ENCODE measurements at places on chromosomes 16 and 17.

GRCh38 chr16:14095883-14096551 is 24.9 kb downstream of the MRTFB start:
- no peak for DNase-seq

- no peak for DNase-seq
Observed at GRCh38 chr17:17384961-17385360, 81.8 kb downstream of the NT5M start.

GRCh38 chr16:15690296-15690695 is 40.3 kb downstream of the NDE1 start:
- DNase-seq = no peak

GRCh38 chr16:25897702-25898101 is 205.9 kb downstream of the HS3ST4 start:
- no peak for DNase-seq

GRCh38 chr17:77178563-77178962 is 37.8 kb downstream of the SEC14L1 start:
- no peak for DNase-seq

GRCh38 chr17:58637011-58637570 is 54.8 kb downstream of the TEX14 start:
- no peak for DNase-seq

- DNase-seq = no peak
Observed at GRCh38 chr17:49402706-49403105, 12.0 kb downstream of the PHB1 start.

DNA sequence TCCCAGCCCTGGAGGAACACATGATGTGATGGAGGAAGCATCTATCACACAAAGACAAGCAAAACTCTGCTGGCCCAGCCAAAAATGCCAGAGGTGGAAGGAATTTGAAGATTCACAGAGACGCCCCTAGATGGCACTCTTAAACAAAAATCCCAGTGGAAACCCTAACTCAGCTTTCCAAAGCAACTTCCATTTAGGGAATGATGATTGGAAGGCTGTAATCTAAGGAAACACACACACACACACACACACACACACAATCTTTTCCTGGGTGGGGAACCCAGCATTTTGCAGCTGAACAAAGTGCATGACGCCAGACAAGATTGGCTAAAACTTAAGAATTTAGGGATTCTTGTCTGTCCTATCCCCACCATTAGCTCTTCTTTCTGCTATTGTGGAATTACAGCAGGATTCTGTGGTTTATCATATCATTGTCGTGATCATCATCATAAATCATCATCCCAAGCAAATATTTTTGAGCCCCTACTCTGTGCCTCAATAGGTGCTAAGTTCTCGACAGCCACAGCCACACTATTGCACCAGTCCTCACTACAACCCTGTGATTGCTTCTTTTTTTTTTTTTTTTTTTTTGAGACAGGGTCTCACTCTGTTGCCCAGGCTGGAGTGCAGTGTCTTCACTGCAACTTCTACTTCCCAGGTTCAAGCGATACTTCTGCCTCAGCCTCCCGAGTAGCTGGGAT is 1.6 kb upstream of the LDAF1 start:
- DNase-seq = peak; percentile 55

- DNase-seq = no peak
Observed at GRCh38 chr17:63436523-63437110, 9.5 kb downstream of the CYB561 start.

DNA sequence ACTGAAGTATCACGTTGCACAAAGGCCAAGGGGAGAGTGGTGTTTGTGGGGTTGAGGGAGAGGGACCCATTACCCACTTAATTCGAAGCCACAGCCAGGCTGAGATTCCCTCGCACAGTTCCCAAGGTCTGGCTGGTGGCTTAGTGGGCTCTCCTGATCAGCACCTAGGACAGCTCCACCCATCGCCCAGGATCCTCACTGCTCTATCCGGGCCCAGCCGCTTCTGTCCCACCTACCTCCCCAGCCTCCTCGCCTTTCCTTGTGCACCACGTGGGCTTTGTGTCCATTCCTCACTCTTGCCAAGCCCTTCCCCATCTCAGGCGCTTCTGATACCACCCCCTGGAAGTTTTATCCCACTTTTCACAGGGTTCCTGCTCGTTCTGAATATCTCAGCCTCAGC is 163.5 kb downstream of the CCT6B start:
- DNase-seq = peak; percentile 67

DNA sequence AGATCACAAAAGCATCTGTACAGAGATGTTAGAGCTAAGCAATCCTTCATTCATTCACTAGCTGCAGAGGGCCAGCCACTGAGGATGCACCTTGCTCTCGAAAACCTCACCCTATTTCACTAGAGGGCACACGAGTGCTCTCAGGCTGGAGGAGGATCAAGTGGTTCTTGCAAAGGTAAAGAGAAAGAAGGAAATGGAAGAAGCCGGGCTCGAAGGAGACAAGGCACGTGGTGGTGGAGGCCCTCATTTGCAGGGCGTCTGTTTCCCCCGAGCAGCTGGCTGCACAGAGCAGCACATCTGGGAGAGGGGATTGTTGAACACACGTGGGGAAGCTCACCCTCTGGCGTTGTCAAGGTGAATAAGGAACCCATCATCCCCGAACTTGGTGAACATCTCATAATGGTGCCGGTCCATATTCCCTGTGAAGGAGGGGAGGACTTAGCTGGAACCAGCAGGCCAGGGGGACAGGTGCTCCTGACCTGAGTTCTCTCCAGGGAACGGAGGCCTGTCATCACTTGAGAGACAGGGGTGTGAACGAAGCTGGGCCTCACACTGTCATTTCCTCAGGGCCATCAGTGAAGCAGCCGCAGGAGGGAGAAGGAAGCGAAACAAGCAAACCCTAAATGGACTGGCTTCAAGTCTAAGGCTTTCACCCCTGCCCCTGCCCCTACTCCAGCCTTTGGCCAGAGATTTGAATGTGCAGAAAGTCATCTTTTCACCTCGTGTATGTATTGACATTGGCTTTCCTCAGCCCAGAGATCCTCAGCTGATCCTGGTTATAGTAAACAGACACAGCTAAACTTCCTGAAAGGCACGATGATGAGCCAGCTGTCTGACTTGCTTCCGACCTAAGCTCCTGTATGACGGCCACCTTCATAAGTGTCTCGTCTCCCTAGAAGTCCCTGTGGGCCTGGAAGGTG is 27.6 kb downstream of the PRKAR1A start:
- DNase-seq = peak; percentile 49

DNA sequence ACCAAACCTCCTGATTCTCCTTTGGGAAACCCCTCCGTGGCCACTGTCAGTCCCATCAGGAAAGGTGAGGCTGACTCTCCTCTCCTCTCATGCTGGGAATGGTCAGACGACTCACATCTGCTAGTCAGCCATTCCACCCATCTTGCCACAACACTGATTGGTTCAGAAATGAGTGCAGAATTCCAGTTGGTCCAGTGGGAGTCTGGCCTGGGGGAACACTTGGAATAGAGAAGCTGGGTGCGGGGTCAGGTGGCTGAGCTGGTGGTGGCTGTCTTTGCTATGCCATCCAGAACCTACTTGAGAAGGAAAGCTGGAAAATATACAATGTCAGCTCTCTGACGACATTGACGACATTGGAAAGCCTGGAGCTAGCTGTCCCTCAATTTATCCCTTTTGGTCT is 23.6 kb upstream of the PLLP start:
- no peak for DNase-seq

DNA sequence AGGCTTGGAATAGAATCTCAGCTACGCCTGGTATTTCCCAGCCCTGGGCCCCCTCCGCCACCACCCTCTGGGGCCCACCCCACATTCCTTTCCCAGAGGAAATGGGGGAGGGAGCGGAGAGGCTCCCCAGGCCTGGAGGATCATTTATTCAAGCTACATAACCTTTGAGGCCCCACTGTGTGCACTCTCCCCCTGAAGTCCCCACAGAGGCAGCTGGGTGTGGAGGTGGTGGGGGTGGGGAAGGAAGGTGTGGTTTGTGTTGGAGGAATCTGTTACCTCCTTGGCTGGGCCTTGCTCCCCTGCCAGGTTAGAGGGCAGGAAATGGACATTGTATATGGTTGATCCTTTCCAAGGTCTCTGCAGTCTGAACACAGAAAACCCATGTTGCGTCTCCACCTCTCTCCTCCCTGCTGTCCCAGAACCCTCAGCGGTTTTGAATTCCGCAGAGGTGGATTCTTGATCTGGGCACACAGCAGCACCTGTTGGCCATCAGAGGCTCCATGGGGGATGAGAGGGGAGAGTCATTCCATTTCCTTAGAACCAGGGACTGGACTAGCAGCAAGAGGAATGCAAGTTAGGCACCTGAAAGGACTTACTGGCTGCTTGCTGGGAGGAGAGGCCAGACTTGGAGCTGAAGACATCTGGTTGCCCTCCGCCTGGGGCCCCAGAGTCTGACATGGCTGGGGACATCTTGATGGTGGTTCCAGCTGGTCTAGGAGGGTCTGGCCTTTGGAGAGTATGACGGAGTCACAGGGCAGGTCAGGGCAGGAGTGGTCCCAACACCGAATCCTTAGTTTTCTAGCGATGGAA is 23.0 kb downstream of the ARHGAP23 start:
- DNase-seq = no peak

GRCh38 chr17:51740531-51740930 is 418.0 kb downstream of the CA10 start:
- no peak for DNase-seq

GRCh38 chr17:45168991-45169752 is 7.5 kb downstream of the HEXIM2 start:
- DNase-seq = no peak

DNA sequence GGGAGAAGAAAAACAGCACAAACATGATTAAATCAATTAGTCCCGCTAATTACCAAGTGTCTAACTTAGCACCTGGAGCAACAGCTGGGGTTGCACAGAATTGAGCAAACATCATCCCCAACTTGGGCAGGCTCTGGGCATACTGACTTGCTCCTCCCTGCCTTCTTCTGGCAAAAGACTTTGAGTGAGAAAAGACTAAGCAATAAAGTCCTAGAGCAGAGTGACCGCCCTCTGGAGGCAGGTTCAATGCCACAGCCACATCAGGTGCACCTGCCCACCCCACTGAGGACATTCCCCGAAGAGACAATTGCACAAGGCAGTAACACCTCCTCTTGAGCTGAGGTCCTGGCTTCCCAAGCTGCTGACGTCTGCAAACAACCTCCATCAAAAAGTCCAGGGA is 358.3 kb downstream of the SOX9 start:
- DNase-seq = no peak

DNA sequence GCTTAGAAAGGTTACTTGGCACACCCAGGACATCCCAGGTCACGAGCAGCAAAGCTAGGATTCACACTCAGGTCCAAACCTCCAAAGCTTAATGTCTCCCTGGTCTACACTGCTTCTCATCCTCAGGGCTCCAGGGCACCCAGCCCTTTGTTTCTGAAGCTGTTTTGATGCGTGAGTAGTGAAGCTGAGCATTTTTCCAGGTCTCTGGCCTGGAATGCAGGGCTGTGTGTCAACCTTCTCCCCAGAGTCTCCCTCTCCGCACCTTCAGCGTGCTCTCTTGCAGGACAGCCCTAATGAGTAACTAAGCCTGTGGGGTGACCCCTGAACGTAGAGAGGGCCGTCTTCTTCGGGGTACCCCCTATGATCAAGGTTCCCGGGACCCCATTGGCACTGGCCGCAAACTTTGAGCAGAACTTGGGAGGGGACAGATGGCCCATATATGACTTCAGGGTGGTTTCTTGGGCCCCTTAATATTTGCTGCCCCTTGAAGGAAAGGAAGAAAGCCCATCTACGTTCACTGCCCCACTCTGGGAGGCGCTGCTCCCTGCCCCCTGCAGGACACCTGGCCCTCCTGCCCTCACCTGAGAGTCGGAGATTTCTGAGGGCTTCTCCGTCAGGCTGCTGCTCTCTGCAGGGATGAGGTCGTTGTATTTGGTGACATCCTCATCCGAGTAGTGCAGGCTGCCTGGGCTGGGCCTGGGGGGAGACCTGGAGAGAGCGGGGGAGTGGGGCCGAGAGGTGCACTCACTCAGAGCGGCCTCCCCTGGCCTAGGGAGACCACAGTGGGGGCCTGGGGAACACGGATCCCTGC is 36.4 kb upstream of the CDC42EP4 start:
- DNase-seq = no peak

DNA sequence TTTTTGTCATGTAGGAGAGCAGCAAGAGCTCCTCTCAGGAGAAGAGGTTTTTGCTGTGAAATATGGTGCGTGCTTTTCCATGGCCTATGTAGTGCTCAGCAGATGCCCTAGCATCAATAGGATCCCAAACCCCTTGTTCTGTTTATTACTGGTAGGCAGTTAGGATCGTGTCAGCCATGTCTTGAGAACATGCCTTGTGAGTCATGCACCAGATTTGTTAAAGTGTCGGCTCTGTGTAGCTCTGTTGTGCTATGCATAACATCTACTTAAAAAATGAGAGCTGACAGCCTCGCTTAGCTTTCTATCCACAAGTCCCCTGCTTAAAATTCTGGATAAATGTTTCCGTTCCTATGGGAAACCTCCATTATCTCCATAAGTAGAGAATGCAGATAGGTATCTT is 4.4 kb upstream of the EIF4A3 start:
- DNase-seq = no peak

DNA sequence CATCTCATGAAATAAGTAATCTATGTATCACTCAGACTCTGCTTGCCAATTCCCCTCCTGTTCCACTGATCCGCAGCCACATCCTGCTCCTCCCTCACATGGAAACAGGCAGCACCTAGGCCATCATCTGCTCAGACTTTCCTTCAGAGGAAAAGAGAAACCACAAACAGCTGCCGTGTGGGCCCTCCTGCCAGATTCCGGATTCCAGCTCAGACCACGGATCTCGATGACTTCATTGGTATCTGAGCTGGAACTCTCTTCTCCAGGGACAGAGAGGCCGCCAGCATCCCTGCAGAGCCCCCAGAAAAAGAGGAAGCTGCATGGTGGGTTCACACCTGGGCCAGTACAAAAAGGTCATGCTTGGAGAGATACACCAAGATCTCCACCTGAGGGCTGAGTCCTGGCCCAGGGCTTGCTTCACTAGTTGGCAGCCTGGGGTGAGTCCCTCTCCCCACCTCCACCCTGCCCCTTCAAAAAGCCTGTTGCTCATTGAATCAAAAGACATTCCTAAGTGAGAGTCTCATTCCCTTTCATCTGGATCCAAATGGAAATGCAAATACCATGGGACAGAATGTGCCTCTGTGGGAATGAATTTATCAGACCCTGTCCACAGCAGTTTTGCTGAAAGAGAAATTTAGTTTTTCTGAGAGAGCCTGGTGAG is 47.2 kb downstream of the HOXB1 start:
- DNase-seq = peak; percentile 78

- DNase-seq = no peak
Observed at GRCh38 chr16:78461087-78461486, 361.6 kb downstream of the WWOX start.

DNA sequence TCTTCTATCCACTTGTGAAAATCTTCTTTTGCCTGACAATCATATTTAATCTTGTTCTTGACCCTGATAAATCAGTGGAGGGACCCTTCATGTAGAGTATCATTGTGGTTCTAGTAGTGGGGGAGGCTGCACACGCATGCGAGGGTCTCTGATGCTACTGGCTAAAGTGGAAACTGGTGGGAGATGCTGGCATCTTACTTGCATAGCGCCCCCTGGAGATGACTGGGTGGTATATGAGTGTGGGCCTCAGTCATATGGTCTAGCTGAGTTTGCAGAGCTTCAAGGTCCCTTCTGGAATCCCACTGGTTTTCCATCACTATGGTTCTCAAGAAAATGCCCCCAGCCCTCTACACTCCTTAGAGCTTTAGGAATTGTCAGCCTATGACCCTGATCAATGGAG is 236.4 kb upstream of the AXIN2 start:
- peak; percentile 30 for DNase-seq

- DNase-seq = peak; percentile 94
Observed at GRCh38 chr16:68843482-68844210, at the start of gene TANGO6. TSS of gene TANGO6 (plus strand) at chr16:68843531. CDS start at chr16:68843618, 87 bp downstream.

GRCh38 chr17:72726936-72727335 is 365.6 kb downstream of the SLC39A11 start:
- peak; percentile 78 for DNase-seq

GRCh38 chr16:10250137-10250828 is 68.1 kb upstream of the GRIN2A start:
- DNase-seq = no peak

- DNase-seq = no peak
Observed at GRCh38 chr17:79960788-79961522, 74.7 kb downstream of the TBC1D16 start.
